ENCODE measurements at places on chromosomes 1 and 21. TPM values are rescaled to one million over a fixed set of nuclear protein-coding genes. Genes with fewer than 3 reads are reported as not detected.
A peak's percentile ranks its signal among the peaks of the same experiment; 100 is the strongest.

Gene IGSF21
- not detected for total RNA-seq

DNA sequence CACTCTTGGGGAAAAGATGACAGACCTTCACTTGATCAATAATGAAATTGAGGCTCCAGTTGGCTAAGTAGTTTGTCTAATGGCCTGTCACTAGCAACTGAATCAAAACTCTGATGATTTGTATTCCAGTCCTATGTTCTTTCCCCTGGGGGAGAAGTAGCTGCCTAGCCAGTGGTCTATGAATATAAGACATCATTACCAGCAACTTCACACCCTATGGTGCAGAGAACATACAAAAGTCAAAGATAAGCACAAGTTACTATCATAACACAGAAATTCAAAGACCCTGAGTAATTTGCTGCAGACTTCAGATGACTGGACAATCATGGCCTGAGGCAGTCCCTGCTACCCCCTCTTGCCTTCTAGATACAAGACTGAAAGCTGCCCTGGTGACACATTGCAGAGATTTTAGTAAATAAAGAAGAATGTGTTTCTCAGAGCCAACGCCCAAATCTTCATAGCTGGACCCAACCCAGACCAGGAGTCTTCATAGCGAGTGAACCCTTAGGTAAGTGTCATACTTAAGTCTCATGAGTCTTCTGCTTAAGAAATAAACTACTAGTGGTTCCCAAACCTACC lies 993 bp downstream of the PDZK1 start:
- no peak for DNase-seq

DNA sequence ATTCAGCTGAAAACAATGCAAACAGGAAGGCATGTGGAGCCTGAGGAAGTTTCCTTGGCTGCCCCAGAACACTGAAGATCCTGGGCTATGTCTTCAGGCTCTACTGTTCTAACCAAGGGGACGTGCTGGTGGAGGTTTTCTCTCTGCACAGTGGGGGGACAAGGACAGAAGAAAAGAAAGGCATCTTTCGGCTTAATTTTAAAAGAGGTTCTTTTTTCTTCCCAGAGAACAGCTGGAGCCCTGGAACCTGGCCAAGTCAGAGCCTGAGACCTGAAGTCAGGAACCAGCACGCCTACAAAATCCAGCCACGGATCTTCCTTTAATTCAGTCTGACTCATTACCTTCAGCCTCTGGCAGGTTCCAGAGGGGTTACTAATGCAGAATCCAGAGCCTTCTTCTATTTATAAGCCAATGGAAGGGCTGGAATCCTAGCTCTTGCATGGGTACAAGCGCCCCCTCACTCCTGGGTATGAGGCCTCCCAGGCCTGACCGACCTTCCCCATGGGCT lies 19.8 kb downstream of the CTNNBIP1 start:
- peak; percentile 85 for DNase-seq

DNA sequence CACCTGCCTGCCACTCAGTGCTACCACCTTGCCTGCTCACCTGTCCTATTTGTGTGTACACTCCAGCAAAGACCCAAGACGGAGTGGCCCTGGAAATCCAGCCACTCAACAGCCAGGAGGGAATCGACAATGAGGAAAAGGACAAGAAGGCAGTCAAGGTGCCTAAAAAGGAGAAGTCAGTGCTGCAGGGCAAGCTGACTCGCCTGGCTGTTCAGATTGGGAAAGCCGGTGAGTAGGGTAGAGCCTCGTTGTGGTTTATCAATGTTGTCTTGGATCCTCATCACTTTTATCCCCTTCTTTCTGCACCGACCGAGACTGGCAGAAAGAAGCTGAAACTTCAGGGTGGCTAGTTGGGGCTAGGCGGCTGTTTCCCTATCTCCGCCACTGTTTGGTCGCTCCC lies 61.4 kb upstream of the LAX1 start:
- DNase-seq = no peak

DNA sequence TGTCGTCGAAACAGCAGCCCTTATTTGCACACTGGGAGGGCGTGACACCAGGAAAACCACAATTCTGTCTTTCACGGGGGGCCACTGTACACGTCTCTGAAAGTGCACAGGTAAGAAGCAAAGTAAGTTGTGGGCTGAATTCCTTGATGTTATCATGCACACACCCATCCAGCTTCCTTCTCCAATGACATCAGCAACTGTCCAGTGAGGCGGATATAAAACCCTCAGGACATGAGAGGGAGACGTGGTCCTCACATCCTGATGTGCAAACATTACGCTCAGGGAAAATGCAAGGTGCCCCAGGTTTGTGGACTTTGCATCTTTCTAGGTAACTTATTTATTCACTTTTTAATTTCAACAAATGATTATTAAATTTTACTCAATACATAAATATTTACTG lies 3.0 kb downstream of the TFF1 start:
- DNase-seq = no peak

DNA sequence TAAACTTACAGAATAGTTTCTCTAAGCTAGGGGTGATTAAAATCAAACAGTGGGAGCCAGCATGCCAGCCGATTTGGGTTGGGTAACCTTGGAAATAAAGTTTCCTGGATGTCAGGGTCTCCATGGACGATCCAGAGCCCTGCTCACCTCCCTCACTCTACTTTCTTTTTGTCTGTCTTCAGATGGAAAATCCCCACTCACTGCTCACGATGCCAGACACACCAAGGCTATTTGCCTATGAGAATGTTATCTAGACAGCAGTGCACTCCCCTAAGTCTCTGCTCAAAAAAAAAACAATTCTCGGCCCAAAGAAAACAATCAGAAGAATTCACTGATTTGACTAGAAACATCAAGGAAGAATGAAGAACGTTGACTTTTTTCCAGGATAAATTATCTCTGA lies 13.9 kb downstream of the SLAMF7 start:
- DNase-seq = no peak

Gene TPR
- total RNA-seq = 147 TPM

DNA sequence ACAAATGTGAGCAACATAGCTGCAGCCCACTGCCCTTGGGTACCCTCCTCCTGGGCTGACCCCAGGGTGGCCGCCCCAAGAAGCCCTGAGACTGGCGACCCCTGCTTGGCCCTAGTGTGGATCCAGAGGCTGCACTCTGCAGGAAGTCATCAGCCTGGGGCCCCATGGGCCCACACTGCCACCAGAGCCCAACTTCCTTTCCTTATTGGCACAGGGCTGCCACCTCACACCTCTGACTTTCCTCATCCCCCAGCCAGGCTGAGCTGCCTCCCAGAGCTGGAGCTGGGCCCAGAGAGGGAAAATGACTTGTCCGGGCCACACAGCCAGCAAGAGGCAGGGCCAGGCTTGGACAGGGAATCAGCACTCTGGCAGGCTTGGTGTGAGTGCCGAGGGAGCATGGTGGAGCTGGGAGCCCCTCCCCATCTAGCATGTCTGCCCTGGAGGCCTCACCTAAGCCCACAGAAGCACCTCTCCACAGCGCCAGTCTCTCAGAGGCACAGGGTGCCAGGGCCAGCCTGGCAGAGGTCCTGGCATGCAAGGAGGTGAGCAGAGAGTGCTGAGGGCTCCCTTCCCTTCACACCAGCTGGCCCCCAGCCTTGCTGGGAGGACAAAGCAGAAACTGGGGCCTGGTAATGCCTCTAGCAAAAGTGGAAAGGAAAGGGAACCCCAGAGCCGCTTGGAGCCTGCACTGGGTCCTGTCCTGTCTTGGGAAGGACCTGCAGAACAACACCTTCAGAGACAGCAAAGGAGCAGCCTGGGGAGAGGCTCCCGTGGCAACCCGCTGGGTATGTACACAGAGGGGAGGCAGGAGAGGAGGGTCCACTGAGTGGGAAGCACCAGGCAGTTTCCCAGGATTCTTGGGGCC lies 3.2 kb downstream of the RAP1GAP start:
- no peak for DNase-seq

Gene NPHS2
- total RNA-seq = not detected

DNA sequence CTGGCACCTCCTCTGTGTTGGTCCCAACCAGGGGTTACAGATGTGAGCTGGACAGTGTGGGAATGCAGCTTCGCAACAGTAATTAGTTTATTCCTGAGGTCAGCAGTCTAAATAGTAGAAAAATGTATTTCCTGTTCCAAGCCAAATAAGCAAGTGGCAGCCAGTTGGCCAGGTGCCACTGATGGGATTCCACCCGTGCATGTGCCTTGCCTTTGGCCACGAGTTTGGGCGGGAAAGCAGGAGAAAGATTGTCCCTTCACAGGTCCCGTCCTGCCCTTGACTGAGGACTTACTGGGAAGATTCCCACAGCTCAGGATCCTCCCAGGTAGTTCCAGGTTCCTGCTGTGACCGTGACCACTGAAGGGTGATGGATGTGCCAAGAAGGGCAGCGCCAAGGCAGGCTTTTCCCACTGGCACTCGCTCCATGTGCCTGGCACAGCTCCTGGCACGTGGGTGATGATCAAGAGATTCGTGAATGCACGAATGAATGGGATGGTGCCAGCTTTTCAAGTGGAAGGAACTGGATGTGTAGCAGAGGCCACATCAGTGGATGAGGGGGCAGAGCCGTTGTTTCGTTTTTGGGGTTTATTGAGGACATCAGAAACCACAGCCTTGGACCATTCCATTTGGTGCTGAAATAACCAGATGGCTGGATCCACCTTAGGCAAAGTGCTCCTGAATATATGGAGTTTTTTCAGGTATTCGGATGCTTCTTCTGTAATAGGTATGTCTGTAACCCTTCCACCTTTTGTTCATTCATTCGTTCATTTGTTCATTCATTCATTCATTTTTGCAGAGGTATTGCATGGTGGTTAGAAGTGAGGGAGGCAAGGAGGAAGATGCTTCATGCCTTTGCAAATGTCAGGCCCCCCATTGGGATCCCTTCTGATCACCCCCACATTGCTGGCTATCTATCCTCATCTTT lies 62.4 kb upstream of the WNT4 start:
- DNase-seq = no peak

DNA sequence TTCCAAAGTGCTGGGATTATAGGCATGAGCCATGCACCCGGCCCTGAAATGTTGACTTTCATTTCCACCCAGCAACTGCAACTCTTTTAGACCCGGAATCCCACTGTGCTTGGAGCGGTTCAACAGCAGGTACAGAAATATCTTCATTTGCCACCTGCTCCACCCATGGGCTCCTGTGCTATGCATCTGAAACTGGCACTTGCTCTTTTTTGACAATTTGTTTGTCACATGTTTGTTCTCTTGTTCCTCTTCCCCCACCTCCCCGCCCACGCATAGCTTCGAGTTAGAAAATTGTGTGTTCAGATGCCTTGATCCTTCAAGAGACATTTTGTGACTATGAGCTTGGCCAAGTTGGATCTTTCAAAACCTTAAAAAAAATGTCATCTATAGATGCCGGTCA lies 2.4 kb upstream of the IFNLR1 start:
- DNase-seq = no peak

Gene CNR2
- total RNA-seq = not detected

GRCh38 chr1:15704526-15705183 lies 20.5 kb downstream of the PLEKHM2 start:
- no peak for DNase-seq

DNA sequence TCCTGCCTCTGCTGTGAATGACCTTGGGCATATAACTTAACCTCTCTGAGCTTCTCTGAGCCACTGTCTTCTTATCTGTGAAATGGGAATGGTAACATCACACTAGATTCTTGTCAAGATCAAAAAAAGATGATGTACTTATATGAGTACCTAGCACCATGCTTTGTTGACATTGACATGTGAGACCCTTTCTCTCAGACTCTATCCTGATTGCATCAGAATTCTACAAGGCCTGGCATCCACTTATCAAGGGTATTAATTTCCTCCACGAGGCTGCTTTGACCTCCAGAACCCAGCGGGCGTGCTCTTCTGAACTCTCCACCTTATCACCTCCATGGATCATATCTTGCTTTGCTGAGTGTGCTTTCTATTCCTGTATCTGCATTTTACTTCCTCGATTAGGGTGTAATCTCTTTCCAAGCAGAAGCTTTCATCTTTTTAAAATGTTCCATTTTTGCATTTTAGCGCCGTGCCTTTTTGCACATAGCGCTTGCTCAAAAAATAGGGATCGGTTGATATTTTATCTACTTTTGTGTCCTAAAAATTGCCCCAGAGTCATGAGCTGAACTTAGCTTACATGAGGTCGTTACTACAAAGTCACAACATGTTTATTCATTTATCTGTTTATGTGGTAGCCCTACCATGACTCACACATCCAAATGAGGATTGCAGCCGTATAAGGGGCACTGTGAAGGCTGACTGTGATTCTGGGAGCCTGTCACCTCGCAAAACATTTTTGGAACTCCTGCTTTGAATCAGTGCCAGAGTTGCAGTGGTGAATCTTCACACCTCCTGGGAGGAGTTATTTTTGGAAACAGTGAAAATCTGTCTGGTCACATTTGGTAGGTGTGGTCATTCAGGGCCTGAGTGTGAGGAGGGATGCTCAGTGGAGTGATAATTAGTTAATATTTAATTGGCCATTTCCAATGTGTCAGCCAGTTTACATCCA lies 63.2 kb downstream of the IER5 start:
- no peak for DNase-seq

DNA sequence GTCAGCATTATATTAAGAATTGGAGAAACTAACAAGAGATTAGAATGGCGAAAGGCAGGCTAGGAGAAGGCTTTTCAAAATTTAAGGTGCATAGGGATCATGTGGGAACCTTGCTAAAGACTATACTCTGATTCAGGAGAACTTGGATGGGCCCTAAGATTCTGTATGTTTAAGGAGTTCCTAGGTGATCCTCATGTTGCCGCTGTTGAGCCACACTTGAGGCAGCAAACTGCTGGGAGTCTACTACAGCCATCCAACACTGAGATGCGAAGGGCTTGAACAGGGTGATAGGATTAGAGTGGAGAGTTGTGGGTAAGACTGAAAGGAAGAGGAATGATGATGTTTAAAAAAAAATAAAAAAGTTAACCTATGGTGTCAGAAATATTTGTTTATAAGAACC lies 1013.2 kb downstream of the MRPL39 start:
- DNase-seq = no peak

DNA sequence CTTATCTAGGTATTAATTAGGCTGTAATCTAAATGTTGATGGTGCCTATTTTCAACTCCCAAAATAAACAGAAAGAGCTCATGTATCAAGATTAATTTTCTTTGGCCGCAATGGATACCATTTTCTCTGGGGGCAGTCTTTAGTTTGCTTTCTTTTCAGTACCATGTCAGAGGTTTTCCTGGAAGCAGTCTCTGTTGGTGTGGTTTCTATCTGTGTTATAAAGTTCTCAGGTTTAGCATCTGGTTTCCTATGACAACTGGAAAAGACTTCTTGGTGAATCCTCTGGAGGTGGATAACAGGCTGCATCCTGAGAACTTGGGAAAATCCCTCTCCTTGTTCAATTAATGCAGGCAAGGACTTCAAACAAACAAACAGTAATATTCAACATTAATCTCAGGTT lies 38.7 kb upstream of the BATF3 start:
- no peak for DNase-seq

GRCh38 chr1:145837656-145838055 lies 7.8 kb upstream of the NUDT17 start:
- no peak for DNase-seq

Gene FAM3B
- total RNA-seq = not detected

Gene C4BPB
- 0.34 TPM for total RNA-seq

Gene GLUL
- 422 TPM for total RNA-seq

- no peak for DNase-seq
These were observed 11.3 kb downstream of the CCDC190 start for GRCh38 chr1:162849711-162850110.

Gene NBPF4
- total RNA-seq = not detected
